ENCODE measurements at places on chromosomes 12 and 14.

- DNase-seq = no peak
Measured at GRCh38 chr12:15662303-15662980, 126.7 kb downstream of the EPS8 start.

- DNase-seq = no peak
Measured at GRCh38 chr12:121159467-121160307, 27.0 kb downstream of the P2RX7 start.

DNA sequence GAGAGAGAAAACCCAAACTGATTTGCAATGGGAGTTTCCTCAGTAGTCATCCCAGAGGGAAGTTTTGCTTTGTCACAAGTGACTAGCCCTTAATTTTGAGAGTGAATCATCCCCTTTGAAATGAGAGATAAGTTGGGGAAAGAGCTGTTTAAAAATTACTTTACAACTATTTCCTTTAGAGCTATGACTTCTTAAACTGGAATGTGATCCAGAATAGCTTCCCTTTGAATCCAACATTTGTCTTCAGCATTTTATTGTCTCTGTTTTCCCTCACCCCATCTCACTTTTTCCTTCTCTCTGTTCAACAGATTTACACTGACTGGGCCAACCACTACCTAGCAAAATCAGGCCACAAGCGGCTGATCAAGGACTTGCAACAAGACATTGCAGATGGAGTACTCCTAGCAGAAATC lies 109.3 kb downstream of the NAV3 start:
- DNase-seq = peak; percentile 73

DNA sequence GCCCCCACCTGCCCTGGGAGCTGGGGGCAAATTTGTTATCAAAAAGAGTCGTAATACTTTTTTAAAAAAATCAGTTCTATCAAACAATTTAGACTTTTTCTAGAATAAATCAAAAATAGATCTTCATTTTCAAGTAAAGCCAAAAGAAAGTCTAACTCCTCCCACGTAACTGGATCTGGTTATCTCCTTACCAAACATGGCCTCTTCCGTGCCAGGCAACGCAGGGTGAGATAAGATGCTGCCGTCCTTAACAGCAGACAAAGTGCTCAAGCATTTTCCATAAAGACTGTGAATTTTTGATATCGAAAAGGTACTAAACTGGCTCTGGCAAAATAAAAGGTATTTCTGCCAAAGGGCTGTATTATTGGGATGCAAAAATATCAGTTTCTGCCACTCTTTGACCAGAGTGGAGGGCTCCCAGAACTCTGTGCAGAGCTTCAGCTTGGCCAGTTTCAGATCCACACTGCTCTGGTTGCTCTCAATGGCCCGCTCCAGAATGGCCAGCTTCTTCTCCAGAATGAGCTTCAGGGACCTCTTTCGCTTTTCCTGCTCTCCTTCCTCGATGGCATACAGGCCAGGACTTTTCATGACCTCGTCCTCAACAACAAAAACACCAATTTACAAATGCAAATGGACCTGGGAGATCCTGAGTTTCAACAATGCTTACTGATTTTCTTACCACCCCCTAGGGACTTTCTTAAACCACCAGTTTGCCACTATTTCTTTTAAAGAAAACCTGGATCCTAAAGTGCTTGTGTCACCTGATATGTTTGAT lies 29.0 kb downstream of the NRDE2 start:
- no peak for DNase-seq

GRCh38 chr12:111314953-111315539 lies 53.8 kb downstream of the PHETA1 start:
- DNase-seq = no peak

Data from SW 1271 (cell line).